ENCODE measurements at places on chromosomes 2 and 18.
A peak's percentile ranks its signal among the peaks of the same experiment; 100 is the strongest.

- DNase-seq, result no peak
These were observed 139.6 kb upstream of the MYCN start for GRCh38 chr2:15800495-15801329.

GRCh38 chr2:20667531-20668401, 822 bp downstream of the GDF7 start:
- DNase-seq, result no peak

DNA sequence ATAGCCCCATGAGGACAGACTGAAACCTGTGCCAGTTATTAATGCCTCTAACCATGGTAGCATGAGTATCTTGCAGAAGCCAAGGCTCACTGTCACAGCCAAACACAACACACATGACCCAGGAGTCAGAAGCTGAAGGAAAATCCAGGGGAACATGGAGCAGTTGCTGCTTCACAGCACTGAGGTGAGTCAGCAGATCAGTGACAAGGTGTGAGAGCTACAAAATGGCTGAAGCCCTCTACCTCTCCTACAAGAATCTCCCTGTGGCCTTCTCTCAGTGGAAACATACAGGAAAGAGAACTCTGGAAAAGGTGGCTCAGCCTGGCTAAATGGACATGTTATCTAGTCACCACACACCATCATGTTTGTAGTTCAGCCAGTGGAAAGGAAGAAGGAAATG, 93.5 kb downstream of the NAB1 start:
- no peak for DNase-seq

- DNase-seq, result no peak
These were observed 59.5 kb upstream of the IGFBP5 start for GRCh38 chr2:216754812-216755211.

- peak; percentile 57 for DNase-seq
These were observed 102.2 kb upstream of the RAB6C start for GRCh38 chr2:129877289-129877741.

DNA sequence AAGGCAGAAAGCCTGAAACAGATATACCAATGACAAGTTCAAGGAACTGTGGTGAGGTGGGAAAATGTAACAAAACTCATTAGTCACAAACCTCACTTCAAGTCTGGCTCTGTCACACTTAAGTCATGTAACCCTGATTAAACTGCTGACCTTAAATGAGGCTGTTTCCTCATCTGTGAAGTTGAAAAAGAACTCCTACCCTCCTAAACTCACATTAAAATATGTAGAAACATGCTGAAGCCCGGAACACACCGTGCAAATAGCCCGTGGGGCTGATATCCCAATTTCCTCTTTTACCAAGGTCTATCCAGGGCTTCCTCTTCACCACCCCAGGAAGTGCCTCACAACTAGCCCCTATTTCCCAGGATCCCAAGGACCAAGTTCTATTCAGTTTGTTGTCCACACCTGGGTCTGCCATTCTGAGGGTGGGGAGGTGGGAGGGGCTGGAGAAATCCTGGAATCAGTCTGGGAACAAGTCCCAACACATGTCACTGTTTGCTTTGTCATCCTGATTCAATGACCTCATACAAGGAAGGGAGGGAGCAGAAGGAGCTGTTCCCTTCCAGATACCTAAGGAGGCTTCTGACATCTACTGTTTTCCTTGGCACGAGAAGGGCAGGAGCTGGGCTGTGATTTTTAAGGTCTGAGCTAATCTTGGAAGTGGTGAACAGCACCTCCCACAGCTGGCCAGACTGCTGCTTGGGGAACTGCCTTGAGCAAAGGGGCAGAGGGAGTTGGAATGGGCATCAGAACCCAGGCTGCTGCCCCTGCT, 42.3 kb downstream of the SLC4A1AP start:
- DNase-seq, result no peak

- DNase-seq, result no peak
These were observed 388.1 kb downstream of the PTPRM start for GRCh38 chr18:7955175-7955574.

DNA sequence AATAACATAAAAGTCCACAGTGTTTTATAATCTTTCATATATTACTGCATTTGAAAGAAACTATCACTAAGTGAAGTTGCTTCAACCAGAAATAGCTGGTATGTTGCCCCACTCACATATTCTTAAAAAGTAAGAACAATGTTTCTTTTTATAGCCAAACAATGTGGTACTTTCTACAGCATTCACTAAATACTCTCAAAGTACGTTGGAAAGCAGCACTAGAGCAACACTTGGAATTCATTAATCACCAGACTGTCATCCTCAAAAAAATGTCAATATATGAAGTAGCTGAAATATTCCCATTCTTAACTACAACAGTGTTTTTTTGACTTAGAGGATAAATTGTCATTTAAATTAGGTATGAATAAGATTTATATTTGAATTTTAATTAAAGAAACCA, 32.8 kb downstream of the COBLL1 start:
- DNase-seq, result no peak

DNA sequence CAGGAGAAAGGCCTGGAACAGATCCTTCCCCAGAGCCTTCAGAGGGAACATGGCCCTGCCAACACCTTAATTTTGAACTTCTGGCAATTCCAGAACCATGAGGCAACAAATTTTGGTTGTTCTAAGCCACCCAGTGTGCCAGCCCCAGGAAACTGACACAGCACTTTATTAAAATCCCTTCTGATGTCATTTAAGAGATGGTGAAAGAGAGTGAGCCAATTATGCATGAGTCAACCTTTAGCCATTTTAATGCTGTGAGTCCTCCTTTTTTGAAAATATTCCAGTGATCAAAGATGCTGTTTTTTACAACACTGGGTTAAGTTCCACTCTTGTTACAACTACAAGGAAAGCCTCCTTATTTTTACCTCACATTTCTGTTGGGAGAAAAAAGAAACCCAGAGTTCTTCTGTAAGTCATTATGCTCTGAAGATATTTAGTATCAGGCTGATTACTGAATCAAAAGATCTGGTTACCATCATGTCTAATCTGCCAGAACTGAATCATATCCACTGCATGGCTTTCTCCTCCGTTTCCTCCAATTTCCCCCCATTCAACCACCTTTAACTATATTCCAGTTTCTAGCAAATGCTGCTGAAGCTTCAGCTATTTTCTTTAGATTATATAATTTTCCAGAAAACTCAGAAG, 235.4 kb downstream of the TXNL1 start:
- no peak for DNase-seq
